ENCODE measurements at places on chromosomes 1 and 21.

- DNase-seq, result no peak
These were observed 34.5 kb upstream of the SLC5A9 start for GRCh38 chr1:48187969-48188563.

DNA sequence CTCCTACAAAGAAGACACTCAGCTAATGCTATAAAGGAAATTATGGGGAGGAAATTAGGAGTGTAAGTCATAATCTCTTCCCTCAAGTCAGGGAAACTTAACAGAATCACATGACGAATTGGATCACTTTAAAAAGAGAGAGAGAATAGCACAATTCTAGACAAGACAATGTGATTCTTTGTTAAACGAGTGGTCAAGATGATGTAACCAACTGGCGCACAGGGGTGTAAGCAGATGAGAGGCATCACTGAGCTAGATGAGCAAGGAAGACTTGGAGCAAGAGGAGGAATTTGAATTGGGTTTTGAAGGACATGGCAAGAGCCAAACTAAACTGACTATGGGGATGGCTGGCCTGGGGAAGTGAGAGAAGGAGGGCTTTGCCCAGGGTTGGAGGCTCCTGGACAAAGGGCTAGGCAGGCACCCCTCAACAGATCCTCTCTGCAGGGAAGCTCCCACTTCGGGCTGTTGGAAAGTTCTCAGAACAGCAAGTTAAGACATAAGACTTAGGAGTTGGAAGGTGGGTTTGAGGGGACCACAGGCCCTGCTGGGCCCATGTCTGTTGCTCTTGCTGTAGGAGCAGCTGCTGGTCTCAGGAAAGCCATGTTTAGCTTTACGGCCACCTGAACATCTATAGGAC lies 123.9 kb upstream of the GRIK3 start:
- DNase-seq, result no peak

DNA sequence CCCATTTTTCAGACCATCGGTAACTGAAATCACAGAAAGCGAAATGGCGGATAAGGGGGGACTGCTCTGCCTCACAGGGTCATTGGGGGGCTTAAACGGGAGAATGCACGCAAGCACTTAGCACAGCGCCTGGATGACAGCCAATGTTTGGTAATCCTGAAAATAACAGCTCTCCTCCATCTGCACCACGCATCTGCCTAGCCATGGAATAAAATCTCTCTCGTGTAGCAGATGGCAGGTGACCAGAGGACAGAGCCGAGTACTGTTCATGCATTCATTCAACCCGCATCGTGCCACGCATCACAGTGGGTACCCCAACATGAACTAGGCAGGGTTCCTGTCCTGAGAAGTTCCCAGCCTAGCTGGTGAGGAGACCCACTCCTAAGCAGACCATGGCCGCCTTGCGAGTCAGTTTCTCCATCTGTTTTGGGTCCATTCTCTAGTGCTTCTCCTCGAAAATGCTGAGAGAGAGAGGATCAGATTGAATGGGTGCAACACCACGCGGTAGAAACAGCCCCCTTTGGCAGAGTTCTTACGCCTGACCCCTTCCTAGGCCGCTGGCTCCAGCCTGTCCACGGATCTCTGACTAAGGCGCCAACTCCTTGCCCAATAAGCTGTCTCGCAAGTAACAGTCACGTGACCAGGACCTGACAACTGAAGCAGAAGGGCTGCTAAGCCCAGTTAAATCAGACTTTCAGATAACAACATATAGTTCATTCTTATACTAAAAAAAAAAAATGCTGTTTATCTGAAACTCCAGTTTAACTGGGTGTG lies 7.3 kb downstream of the SLC1A7 start:
- peak; percentile 74 for DNase-seq

DNA sequence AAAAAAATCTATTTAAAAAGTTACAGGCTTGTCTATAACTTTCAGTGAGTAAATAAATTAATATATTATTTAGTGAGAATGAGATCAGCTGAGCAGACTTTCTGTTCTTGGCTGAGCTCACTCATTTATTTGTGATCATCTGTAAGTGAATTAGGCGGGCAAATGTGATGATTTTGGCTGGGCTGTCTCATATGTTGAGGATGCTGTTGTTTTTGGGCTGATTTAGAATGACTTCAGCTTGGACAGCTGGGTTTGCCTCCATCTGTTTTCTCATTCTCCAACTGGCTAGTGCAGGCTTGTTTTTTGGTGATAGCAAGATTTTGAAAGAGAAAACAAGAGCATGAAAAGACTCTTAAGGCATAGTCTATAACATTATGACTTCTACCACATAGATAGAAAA lies 475.8 kb upstream of the OLFM3 start:
- DNase-seq, result no peak

- DNase-seq, result no peak
These were observed 24.9 kb downstream of the RPAP2 start for GRCh38 chr1:92323473-92324453.

DNA sequence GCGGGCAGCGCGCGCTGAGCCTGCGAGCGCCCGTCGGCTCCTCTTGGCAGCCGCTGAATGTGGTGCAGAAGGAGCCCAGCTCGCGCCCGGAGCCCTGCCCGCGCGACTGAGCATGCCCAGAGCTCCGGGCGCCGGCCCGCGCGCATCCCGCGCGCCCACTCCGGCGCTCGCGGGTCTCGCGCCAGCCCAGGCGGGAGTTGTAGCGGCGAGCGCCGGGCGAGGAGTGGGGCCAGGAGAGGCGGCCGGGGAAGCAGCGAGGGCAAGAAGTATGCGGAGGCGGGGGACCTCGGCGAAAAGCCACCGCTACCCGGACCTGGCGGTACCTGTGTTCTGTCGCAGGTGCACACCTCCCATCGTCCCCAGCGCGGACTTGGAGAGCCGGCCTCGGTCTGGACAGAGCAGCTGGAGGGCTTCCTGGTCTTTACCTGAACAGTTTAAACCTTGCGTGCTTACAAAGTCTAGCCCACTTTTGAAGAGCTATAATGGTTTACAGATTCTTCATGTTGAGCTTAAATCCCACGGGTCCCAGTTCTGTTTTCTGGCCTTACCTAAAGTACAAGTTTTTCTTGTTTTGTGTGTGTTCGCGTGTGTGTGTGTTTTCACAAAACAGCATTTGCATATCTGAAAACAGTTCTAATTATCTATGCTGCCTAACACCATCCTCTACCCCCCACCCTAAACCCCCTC lies at the start of gene DDAH1:
TSS of gene DDAH1 (minus strand) at position 61 of the 687 bp plus-strand sequence. CDS start 114 bp downstream, outside the sequence.
- peak; percentile 85 for DNase-seq

DNA sequence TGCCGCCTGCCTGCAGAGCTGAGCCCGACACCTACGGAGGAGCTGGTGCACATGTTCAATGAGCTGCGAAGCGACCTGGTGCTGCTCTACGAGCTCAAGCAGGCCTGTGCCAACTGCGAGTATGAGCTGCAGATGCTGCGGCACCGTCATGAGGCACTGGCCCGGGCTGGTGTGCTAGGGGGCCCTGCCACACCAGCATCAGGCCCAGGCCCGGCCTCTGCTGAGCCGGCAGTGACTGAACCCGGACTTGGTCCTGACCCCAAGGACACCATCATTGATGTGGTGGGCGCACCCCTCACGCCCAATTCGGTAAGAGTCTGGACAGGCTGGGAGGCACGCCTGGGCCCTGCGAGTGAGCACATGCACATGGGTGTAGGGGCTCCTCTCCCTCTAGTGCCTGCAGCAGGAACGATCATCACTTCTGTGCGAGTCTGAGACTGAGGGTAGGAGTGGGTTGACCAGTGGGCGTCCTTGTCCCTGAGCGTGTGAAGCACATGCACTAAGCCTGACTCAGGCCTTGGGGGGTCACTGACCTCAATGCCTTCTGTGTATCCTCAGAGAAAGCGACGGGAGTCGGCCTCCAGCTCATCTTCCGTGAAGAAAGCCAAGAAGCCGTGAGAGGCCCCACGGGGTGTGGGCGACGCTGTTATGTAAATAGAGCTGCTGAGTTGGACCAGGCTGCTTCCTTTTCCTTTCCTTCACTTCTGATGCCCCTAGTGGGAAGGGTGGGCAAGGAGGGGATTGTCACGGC lies 6.9 kb downstream of the DMAP1 start:
- DNase-seq, result peak; percentile 43

DNA sequence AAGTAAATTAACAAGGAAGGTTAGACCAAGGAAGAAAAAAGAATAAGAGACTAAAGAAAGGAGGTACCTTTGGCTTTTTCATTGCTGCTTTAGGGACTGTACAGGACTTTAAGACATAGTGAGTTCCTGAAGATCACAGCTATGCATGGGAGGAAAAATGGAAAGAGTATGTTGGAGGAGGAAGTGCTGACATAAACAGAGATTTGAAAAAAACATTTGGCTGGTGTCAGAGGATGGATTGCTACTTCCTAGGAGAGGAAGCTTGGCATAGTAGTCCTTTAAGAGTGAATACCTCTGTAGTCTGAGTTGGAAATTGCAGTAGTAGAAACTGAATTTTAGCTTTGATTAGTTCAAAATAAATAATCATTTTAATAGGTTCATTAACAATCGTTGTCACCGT lies 398.4 kb downstream of the RYR2 start:
- DNase-seq, result no peak

GRCh38 chr1:6628971-6629479 lies 4.4 kb downstream of the THAP3 start:
- DNase-seq, result no peak

DNA sequence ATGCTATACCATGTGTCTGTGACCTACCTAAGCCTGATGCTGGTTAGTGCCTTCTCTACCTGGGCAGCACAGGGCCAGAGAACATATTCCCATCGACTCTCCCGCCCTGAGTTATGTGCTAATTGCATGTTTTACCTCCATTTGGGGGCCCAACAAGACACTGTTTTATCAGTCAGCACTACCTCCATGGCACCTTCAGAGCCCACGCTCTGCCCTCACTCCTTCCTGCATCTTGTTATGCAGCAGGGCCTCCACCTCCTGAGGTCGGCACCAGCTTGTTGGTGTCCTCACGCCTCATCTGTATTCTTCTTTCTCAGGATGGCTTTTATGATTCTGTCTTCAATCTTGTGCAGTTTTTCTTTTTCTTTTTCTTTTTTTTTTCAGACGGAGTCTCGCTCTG lies 11.9 kb downstream of the WNT9A start:
- DNase-seq, result no peak

DNA sequence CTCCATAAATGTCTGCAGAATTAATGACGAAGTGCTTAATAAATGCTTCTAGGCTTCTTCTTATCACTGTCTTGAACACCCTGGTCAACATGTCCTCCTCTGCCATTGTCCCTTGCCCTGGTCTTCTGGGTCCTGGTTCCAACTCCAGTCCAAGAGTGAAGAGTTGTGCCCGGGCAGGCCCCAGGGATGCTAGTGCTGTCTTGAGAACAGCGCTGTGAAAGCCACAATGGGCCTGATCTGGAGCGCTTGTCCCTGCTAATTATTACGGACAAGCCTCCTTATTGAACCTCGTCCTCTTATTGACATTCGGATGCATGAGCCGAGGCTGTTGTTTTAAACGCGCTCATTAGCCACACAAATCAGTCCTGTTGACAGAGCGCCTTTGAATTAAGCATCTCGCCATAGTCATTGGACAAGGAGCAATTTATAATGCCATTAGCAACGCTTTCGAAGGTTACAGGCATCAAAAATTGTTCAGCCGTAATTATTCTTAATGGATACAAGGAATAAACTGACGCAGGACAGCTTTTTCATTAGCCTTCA lies 211.6 kb upstream of the POU3F1 start:
- no peak for DNase-seq

GRCh38 chr1:24206083-24206464 lies 19.0 kb upstream of the IFNLR1 start:
- no peak for DNase-seq

- no peak for DNase-seq
These were observed 48.7 kb upstream of the EDN2 start for GRCh38 chr1:41533016-41533730.

GRCh38 chr1:168146626-168147025 lies 9.9 kb upstream of the GPR161 start:
- no peak for DNase-seq

DNA sequence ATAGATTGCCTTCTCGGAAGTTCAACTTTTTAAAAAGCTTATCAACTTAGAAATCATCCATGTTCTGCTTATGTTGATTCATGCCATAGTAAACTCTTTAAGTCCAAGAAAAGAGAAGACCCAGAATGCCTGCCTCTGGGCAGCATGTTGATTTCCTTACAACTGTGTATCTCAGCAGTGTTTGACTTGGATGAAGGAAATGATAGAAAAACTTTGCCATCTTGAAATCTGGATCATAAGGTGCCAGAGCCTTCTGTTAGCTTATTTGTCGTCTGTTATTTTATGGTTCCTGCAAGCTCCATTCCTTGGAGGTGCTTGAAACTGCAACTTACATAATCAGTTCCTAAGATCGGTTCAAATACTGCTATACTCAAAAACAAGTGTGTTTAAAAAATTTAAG lies 124.5 kb downstream of the ATP5PO start:
- DNase-seq, result no peak

DNA sequence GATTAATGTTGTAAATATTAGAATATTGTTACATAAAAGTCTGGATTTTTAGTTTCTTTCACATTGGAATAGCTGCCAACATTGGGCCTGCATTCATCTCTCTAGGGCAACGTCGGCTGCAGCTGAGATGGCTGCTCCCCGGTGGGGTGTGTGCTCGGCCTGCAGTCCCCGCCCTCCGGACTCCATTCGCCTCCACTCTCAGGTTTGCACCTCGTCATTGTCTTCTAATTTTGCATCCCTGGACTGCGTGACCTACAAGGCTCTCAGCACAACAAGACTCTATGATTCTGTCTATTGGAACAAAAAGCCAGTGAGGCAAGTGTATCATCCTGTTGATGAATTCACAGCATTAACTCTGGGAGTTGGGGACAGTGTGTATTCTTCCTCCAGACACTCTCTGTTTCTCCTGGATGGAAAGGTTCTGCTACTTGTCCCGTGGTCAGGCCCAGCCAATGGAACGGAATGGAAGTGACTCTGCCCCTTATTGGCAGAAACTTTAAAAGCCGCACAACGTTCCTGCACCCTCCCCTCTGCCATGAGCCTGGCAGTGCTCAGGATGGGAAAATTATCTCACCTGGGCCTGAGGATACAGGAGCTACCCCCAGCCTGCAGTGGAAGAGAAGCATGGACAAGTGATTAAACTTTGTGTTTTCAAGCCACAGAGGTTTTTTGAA lies 105.0 kb upstream of the SAMD11 start:
- peak; percentile 10 for DNase-seq

- DNase-seq, result no peak
These were observed 4.8 kb downstream of the TBX19 start for GRCh38 chr1:168285521-168285790.

- DNase-seq, result no peak
These were observed 120.4 kb upstream of the FGGY start for GRCh38 chr1:59176471-59176870.

DNA sequence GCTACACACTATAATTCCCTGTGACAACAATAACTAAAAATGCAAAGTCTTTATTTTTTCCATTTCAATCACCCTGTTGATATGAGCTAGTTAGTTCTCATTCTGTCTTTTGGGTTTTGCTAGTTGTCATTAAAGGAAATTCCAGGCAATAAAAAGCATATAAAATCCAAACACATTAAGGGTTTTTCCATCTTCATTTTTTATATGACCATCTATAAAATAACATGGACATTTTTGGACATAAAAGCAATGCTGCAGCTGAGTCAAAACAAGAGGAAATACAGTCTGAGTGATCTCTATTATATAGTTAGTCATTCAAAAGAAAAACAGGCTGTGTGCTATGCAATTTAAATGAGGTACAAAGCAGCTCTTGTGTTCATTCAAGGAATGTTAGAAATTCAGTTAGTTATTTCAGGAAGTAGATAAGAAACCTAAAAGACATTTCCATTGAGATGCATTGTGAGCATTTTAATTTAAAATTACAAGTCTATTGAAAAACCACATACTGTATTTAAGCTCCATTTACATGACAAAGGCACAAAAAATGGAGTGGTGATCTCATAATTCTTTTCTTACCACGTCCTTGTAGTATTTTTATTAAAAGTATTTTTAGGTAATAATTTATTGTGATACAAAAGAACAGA lies 67.3 kb upstream of the BCL10 start:
- DNase-seq, result peak; percentile 29

- peak; percentile 64 for DNase-seq
These were observed 39.4 kb downstream of the IGFN1 start for GRCh38 chr1:201229771-201230635.

All from AG20443 (cell line).